ENCODE measurements at places on chromosomes 4 and X.

- no peak for DNase-seq
Measured at GRCh38 chr4:182338063-182338462, 94.9 kb downstream of the TENM3 start.

DNA sequence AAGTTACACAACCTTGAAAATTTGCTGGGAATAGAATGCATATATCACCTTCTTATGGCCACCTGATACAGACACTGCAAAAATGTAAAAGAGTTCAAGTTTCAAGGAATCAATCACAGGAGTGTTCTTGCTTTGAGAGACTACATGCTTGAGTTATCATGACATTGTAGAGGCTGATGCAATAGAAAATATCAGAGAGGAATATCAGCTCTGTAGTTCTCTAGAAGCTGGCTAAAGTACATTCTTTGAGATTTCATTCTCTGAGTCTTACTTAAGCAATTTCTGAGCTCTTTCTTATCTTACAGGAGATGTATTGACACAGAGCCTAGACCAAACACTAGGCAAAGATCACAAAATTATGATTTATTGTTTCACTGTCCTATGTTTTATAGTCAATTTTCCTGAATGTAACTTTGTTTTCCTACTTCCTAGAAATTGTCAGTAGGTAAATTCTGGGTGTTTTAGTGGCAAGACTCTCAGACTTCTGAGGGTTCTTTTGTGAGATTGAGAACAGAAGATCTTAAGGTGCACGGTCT is 152.1 kb upstream of the HPGD start:
- DNase-seq, result no peak

- no peak for DNase-seq
Measured at GRCh38 chrX:12673487-12673886, 117.7 kb upstream of the PRPS2 start.

- DNase-seq, result no peak
Measured at GRCh38 chr4:86048426-86048825, 311.4 kb downstream of the MAPK10 start.

DNA sequence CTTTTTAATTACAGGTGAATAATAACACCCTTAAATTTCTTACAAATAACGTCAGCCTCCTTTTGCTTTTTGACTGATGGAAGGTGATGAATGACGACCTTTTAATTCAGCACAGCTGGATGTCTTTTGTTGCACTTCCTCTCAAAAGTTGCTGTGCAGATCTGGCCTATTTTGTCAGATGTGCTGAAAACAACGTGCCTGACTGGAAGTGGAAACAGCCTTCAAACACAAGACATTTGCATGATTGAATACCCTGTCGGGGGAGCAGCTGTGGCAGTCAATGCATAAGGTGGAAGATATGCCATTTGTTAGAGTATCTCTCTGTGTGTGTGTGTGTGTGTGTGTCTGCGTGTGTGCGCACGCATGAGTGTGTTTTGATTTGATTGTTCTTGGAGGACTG is 579.7 kb downstream of the SPRY1 start:
- no peak for DNase-seq
